ENCODE measurements at places on chromosomes 2 and 18.

DNA sequence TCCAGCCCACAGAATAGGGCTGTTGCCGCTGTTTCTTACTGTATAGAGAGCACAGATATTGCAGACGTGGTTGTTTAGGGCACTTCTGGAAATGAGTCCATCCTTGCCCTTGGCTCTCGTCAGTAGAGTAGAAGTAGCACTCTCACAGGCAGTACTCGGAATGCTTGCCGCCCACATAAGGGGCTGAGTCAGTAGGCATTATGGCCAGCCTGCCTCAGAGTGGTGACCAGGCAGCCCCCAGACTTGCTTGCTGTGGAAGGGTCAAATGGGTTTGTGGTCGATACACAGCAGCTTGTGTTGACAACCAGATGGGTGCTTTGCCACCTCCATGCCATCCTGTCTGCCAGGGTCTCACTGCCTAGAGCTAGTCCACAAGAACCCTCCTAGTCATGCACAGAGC is 38.7 kb downstream of the PLEKHB2 start:
- DNase-seq = no peak

GRCh38 chr18:22391407-22392345 is 26.0 kb downstream of the CTAGE1 start:
- DNase-seq = no peak

GRCh38 chr2:236341721-236342120 is 77.5 kb upstream of the ASB18 start:
- no peak for DNase-seq

GRCh38 chr2:213862407-213863076 is 548.3 kb upstream of the VWC2L start:
- no peak for DNase-seq

DNA sequence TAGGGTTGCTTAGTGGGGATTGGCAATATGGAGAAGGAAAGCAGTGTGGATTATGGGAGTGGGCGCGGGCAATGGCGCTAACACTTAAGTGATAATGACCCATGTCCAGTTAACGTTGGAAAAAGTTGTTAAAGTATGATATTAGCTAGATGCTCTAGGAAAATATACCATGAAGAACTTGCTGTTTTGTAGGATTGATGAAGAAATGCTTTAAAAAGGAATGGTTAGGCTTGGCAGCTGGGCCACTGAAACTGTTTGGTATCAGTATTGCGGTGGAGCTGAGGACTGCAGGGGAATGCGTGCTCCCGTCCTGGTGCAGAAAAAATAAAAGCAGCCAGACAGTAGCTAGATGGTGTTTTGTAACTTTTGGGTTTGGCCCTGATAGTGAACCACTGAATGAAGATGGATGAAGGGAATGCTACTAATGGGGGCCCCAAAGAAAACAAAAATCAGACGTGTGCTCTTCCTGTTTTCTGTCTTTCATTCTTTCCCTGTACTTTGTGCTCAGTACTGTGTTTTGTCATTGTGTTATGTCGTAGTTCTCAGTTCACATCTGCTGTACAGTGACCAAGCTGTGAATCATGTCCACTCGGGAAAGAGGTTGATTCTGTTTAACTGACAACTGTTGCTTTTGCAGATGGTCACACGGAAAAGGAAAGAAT is 999 bp downstream of the INSIG2 start:
- DNase-seq = no peak

DNA sequence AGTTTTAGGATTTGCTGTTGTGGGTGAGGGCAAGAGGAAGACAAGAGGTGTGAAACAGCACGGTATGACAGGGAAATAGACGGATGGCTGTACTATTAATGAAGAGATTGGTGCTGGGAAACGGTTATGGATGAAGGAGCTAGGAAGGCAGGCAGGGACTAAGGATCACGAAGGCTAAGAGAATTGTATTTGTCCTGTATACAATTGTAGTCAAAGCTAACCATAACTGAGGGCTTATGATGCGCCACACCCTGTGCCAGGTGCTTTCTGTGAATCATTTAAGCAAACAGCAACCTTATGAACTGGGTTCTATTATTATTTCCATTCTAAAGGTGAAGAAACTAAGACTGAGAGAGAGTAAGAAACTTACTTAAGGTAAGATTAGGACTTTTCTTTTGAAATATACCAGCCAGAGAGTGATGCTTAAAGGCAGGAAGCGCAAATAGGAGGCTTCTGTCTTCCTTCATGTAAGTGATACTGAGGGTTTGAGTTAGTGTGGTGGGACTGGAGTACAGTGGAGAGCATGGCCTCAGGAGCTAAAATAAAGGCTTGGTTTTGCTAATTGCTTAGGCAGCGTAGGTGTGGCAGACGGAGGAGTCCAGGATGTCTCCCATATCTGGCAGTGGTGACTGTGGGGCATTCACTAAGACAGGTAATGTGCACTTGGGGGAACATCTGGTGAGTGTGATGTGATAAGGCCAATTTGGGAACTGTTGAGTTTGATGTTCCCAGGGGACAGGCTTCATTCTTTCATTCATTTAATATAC is 85.8 kb downstream of the PLEKHM3 start:
- DNase-seq = no peak

DNA sequence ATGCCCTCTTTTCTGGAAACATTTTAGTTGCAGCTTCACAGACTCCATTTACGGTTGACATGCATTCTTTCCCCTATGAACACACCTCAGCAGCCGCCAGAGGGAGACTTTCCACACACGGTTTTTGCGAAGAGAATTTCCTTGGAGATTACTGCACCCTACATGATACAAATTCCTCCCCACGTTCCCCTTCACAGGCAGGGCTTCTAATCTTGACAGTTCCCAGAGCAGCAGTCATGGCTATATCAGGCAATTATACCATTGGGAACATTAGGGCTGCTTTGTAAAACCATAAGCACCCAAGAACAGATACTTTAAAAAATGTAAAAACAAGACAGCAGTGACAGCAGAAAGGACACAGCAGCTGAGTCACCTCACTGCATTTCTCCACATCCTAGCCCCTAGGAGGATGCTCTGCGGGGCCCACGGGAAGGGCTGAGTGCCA is 253.8 kb downstream of the TGIF1 start:
- DNase-seq = no peak

DNA sequence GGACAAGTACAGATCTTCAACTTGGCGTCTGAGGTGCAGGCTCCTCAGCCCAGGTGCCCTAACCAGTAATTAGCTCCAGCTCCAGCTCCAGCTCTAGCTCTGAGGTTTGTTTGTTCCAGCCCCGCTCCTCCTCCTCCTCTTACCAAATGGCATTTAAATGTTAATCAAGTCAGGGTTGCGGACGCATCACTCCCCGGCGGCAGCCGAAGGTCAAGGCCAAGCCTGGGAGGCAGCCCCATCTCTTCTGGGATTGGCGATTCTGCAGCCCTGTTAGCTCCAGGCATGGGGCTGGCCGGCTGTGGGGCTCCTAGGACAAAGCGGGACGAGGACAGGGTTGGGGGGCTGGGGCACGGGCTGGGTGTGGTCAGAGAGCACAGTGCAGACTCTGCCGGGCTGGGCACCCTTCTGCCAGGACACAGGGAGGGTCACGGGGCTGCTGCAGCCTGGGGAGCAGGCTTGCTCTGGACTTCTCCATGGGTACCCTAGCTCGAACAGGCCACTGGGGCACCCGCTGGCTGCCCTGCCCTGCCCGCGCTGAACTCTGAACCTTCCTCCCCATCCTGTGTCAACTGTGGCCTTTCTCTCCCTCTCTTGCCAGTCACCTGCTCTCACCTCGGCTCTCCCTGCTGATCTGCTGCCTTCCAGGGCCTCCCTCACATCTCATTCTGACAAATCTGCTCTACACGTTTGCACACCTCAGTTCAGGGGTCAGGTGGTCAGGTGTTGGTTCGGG is 203.3 kb downstream of the CELF4 start:
- DNase-seq = no peak

DNA sequence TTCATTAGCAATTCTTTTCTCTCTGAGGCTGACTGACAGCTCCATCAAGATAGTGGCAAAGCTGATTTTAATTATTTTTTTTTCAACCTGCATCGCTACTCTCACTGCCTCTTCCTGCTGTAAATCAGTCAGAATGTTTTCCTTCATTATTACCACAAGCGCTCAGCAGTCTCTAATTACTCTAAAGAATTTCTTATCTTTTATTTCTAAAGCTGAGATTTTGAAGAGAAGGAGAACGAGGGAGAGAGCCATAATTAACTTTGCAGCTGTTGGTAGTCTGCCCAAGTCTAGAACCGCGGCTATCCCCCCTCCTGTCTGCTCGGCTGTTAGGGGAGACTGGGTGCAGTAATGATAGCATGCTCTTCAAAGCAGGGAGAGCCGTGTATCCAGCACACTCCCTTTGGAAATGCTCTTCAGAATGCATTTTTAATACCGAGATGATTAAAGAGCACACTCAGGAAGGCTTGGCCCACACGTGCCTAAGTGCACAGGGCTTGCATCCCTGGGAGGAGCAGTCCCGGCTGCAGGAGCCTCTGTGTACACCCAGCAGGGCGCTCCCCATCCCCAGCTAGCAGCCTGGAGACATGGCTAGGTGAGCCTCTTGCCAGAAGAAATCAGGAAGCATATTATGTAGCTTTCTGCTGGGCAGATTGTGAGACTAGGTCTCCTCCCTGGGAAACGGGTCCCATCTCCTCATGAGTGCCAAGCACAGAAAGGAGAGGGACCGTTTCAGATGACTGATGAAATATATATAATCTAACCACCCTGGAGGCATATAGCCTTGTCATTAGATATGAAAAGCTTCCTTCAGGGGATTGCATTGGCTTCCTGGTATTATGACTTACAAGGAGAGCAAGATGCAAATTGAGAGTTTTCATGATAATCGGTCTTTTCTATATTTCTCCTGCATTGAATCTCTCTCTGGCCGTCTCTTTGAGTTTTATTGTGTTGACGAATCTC is 555.2 kb downstream of the CMPK2 start:
- no peak for DNase-seq

GRCh38 chr2:190376591-190377245 is 31.4 kb upstream of the MFSD6 start:
- no peak for DNase-seq

GRCh38 chr18:36046898-36047297 is 20.5 kb downstream of the RPRD1A start:
- no peak for DNase-seq

GRCh38 chr2:54522624-54523281 is 66.6 kb downstream of the SPTBN1 start:
- DNase-seq = peak; percentile 33

GRCh38 chr18:9147440-9148202 is 11.0 kb downstream of the ANKRD12 start:
- DNase-seq = no peak

DNA sequence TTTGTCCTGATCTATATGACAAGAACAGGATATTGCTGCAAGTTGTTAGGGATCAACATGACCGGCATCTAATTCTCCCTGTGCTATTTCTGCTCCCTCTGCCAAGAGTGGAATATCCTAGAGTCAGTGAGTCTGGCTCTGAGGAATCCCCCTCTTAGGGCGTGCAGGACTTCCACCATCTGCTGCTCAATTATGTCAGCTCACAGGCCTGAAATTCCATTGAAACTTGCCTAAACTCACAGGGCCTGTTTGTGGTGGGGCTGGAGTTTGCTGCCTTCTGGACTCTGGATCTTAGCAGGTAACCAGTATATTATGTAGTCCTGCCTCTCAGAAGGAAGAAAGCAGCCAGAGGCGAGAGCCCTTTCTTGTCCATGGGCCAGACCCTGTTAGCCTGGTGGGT is 323.0 kb downstream of the TSN start:
- no peak for DNase-seq

DNA sequence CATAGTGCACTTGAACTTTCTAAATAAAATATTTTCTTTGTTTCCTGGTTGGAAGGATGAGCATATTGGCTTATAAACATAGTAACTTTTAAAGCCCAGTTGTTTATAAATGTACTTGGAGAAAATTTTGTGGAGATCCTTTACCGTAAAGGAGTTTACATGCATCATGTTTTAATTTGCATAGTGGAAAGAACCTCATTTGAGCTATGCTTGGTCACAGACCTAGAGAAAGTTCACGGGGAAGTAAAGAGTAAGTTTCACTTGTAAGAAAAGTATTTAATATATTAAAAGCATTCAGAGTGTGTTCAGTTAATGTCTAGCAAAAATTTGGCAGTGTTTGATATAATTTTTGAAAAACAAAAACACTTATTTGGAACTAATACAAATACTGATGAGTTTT is 45.3 kb downstream of the PIKFYVE start:
- DNase-seq = no peak

- DNase-seq = no peak
These were observed 3.0 kb downstream of the POU3F3 start for GRCh38 chr2:104856973-104857261.

GRCh38 chr2:231394211-231395141 is 1.0 kb upstream of the B3GNT7 start:
- no peak for DNase-seq

GRCh38 chr18:47946889-47947288 is 16.4 kb upstream of the SMAD2 start:
- no peak for DNase-seq

- no peak for DNase-seq
These were observed 122.3 kb downstream of the LYPD6B start for GRCh38 chr2:149160701-149161217.

Data from activated T-helper 1 cell treated with anti-CD3 and anti-CD28 coated beads, Interleukin-2, amount 50 U/mL, for 16 hours (primary cell).